ENCODE measurements at places on chromosomes 13 and 19. TPM values are rescaled to one million over a fixed set of nuclear protein-coding genes. Genes with fewer than 3 reads are reported as not detected.

DNA sequence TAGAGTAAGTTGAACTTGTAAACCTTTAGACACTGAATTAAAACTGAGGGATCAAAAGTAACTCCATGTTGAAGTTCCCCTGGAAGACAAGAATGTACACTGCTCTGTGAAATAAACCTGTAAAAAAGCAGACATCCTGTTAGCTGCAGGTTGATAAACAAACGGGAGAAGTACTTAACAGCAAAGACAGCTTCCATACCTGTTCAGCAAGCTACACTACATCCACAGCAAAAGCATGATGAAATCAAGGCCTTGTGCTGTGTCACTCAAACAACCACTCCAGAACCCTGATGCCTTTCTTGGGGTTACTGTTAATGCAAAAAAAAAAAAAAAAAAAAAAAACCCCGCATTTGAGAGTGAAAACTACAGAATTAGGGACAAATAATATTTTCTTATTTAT is 20.8 kb downstream of the ANKRD10 start:
- DNase-seq, result no peak

DNA sequence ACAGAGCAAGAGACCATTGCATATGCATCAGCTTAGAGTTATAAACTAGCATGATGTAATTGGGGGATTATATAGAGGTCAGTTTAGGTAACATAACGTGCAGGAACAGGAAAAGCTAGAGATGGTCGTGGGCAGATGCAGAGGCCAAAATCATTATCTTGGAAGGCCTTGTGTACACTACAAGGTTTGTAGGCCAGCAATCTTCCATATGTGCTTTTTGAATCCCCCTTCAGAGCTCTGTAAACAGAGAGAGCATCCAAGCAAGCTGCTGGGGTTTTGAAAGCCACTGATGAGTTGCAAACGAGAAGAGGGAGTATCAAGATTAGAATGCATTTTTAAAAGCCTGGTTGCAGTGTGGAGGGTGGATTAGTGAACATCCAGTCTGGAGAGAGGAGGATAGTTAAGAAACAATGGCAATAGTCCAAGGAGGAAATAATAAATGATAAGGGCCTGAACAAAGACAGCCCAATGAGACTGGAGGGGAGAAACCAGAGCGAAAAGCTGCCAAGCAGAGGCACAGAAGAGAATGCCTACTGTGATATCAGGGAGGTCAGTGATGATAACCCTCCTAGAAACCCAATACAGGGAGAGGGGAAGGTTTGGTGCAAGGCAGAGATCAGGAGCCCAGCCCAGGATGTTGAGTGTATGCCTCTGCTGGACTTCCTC is 109.6 kb downstream of the ZAR1L start:
- no peak for DNase-seq

- no peak for DNase-seq
Measured at GRCh38 chr13:95233026-95233635, 68.1 kb downstream of the ABCC4 start.

DNA sequence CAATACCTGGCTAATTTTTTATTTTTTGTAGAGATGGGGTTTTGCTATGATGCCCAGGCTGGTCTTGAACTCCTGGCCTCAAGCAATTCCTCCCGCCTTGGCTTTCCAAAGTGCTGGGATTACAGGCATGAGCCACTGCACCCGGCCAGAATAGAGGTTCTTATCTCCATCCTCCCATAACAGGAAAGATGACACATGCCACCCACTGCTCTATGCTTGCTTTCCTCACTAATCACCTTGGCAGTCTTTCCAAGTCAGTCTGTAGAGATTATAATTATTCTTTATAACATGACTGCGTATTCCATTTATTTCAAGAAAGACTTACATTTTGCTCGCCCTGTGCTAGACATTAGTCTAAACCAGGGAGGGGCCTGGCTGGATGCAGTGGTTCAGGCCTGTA is 6.7 kb downstream of the VAV1 start:
- peak; percentile 47 for DNase-seq

GRCh38 chr19:37809366-37809765 is 30.0 kb upstream of the ZNF573 start:
- no peak for DNase-seq

GRCh38 chr19:18992696-18993095 is 40.6 kb downstream of the SUGP2 start:
- DNase-seq, result no peak

- DNase-seq, result peak; percentile 68
Measured at GRCh38 chr19:41264581-41265394, 616 bp downstream of the HNRNPUL1 start.

- peak; percentile 24 for DNase-seq
Measured at GRCh38 chr19:30649934-30650614, 277.9 kb downstream of the ZNF536 start.

The GPR180 gene
- 8.1 TPM for total RNA-seq

The LILRB2 gene
- total RNA-seq, result not detected

The COL4A2 gene
- 50.0 TPM for total RNA-seq

The TSKS gene
- total RNA-seq, result not detected

The PHLDB3 gene
- total RNA-seq, result 10.5 TPM

The BCL3 gene
- total RNA-seq, result 3.6 TPM

The PGLYRP1 gene
- not detected for total RNA-seq
